Stimulated activated CD4-positive, alpha-beta T cell treated with anti-CD3 and anti-CD28 coated beads, Interleukin-1b, Interleukin-23, amount 100 ng/mL, for 4 hours (primary cell): ENCODE measurements at places on chromosomes 4 and X.

DNA sequence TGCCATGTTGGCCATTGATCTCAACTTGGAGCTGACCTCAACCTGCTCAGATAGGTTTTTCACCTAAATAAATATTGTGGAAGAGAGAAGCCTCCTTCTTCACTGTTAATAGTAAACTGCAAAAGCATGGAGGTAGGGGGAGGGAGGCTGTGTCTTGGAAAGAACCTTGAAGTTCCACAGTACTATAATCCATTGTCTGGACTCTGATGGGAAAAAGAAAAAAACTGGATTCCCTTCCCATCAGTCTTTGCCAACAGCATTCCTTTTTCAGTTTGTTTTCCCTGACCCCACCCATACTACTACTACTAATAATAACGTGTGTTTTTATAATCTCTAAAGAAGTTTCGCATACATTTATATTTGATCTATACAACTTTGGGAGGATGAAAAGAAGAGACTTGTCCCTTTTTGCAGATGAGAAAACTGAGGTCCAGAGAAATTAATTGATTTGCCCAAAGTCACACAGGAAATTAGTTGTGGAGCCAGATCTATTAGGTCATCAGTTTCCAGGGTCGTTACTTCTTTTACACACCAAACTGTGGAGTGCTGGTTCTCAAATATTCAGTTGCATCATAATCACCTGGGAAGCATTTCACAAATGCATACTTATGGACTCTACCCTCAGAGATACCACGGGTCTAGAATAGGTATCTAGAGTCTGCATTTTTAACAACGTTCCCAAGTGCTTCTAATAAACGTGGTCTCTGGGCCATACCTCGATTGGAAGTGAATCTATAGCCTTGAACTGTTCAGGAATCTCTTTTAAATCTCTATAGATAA lies 59.1 kb downstream of the LUZP4 start:
- DNase-seq = no peak

- peak; percentile 14 for DNase-seq
Observed at GRCh38 chr4:158209825-158210807, at the start of gene TMEM144. TMEM144 (plus strand) TSS chr4:158210486; CDS start chr4:158212668, 2,182 bp downstream.

- no peak for DNase-seq
Observed at GRCh38 chr4:27888505-27888904, 1027.9 kb downstream of the STIM2 start.

- DNase-seq = peak; percentile 68
Observed at GRCh38 chrX:120468825-120469525, at the start of gene LAMP2. LAMP2 (minus strand) TSS chrX:120469296; CDS start chrX:120469169, 127 bp downstream.

- DNase-seq = peak; percentile 67
Observed at GRCh38 chr4:153488006-153488891, 22.1 kb downstream of the TMEM131L start.

DNA sequence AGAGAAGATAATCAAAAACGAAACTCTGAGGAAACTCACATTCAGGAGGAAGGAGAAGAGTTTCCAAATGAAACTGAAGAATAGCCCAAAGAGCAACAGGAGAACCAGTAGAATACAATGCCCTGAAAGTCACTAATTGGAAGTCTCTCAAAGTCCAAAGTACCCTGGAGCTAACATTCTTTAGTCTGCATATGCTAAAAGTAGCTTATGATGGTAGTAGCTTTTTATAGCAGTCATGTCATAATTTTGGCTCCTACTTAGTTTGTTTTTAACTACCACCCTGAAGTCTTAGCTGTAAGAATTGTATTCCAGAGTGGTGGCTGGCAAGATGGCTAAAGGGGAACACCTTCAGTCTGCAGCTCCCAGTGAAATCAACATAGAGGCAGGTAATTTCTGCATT lies 100.3 kb upstream of the FGF16 start:
- DNase-seq = no peak

GRCh38 chrX:154082396-154083125 lies 15.0 kb downstream of the MECP2 start:
- no peak for DNase-seq

- DNase-seq = no peak
Observed at GRCh38 chrX:9158611-9159010, 124.7 kb upstream of the FAM9B start.

GRCh38 chr4:69485130-69485529 lies 10.6 kb downstream of the UGT2B4 start:
- DNase-seq = no peak

- no peak for DNase-seq
Observed at GRCh38 chrX:68942840-68943239, 114.0 kb downstream of the EFNB1 start.

GRCh38 chr4:176125063-176125462 lies 59.4 kb downstream of the WDR17 start:
- DNase-seq = no peak

- no peak for DNase-seq
Observed at GRCh38 chrX:19863212-19863856, 24.1 kb downstream of the SH3KBP1 start.

GRCh38 chr4:12770351-12770750 lies 713.8 kb downstream of the RAB28 start:
- DNase-seq = no peak

DNA sequence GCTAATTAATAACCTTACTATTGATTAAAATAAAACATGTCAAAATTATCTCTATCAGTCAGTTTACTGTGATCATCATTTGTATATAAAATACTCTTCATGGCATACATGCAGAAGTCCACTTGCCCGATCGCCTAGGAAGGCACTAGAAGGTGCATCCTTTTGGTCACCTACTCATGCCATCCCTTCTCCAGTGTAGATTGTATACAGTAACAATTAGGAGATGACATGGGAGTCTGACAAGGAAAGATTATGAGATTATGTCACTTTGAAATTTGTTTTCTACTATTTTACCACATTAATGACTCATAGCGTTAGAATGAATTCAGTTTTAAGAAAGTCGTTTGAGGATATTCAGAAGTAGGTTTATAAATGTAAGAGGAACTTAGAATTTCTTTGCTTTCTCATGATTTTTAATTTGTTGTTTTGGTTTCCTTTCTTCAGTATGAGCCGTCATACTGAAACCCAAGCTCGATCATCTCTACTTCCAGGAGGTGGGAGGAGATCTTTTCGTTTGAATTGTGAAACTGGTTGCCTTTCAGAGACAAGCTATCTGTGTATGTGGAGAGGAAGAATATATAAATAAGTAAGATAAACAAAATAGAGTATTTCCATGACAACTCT lies 51.1 kb upstream of the UNC5C start:
- DNase-seq = no peak

DNA sequence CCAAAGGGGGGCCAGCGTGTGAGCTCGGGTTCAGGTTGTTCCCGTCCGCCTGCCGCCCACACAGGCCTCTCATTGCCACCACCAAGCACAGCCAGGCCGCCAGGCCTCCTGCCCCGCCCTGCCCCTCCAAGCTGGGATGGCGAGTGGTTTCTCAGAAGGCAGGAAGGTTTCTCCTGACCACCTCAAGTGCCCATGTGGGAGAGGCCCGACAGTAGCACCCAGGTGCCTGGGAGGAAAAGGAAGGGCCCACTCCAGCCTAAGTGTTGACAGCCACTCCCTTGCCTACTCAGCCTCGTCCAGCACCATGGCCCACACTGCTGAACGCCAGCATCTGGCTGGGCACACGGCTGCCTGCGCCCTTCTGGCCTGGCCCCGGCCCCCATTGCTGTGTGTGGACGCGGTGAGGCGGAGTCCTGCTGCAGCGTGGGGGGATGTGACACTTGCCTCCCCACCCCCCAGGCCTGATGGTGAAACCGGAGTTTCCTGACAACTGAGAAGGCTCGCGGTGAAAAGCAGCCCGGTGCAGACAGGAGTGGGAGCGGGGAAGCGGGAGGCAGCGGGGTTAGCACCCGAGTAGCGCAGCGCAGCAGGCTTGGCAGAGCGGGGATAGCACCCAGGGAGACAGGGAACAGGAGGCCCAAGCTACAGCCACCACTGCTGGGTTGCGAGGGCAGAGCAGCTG lies 19.2 kb downstream of the FLNA start:
- no peak for DNase-seq

GRCh38 chrX:26411045-26411444 lies 195.1 kb downstream of the MAGEB5 start:
- no peak for DNase-seq

DNA sequence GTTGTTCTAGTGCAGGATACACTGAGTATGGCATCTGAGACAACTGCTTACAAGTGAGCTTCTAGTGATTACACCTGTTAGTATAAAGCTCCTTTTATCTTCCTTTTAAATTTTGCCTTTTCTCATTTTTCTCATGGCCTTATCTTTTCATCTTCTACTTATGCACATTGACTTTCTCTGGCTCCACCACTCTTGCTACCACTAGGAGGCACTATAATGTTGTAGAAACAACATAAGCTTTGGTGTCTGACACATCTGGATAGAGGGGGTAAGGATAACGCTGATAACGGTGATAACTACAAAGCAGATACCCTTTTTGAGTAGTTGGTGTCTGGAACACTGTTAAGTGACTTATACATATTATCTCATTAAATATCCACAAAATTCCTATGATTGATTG lies 187.4 kb upstream of the TEX13C start:
- no peak for DNase-seq

GRCh38 chr4:26139310-26139924 lies 181.4 kb upstream of the RBPJ start:
- DNase-seq = no peak

GRCh38 chr4:186719925-186720694 lies 3.5 kb downstream of the FAT1 start:
- DNase-seq = no peak

DNA sequence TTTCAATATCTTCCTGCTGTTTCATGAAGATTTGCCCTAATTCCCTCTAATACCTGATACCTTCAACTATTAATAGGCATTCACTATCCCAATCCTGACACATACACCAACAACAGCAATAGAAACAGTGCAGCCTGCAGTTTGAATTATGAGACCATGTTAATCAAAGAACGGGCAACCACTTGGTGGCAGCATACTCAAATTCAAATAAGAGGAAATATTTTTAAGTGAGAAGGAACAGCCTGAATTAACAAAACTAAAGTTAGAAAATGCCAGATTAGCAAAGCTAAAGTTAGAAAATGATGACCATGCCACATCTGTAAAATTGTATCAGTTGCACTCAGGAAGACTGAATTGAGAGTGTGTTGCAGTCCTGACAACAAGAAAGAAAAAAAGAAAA lies 204.9 kb downstream of the SMARCA1 start:
- DNase-seq = no peak

DNA sequence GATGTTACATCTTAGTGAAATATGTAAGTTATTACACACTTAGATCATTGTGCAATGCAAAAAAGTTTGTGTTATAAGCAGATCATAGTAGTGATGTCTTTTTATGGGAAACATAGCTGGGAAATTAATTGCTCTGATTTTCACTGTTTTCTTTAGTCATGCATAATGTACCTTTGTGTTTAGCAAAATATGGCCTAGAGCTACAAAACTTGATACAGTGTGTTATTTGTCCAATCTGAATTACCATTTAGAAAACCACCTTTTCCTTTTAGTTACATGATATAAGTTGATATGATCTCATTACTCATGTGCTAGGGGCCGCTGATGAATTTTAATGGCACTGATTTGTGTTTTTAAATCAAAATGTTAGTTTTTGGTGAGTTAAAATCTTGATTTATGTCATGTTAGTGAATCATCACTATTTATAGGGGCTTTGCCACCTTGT lies 2.0 kb downstream of the BMPR1B start:
- no peak for DNase-seq

GRCh38 chr4:183300070-183300469 lies 20.0 kb downstream of the CLDN22 start:
- no peak for DNase-seq

DNA sequence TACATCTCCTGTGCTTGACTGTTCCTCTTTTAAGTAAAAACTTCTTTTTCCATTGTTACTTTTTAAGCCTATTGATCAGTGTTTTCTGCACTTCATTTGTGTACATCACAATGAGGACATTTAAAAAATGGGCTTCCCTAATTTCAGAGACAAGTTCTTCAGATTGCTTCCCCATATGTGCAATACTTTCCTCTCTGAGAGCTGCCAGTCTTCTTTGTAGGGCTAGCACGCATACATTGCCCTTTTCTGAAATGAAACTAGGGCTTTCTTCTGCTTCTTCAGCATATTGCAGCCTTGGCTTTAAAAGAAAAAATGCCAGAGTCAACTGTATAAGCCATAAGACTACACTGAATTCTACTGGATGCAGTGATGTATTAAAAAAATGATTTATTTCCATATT lies 37.8 kb downstream of the FAT4 start:
- DNase-seq = no peak

DNA sequence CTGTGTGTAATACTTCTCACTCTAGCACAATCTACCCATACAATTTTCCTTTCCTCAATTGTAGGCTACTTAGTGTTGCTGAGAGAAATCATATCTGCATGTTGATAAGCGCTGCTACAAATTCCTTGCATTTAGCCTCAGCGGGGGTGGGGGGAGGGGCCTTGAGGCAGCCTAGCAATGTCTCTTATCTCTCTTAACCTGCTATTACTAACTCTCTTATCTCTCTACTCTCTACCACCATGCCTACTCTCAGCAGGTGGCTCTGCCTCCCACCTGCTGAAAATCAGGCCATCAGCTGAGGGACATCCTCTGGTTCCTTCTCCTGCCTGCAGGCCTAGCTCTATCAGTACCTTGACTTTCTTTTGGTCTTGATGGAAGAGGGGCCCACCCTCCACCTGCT lies 98.9 kb downstream of the GPR82 start:
- DNase-seq = no peak

GRCh38 chrX:6980981-6981380 lies 166.5 kb upstream of the STS start:
- DNase-seq = no peak

DNA sequence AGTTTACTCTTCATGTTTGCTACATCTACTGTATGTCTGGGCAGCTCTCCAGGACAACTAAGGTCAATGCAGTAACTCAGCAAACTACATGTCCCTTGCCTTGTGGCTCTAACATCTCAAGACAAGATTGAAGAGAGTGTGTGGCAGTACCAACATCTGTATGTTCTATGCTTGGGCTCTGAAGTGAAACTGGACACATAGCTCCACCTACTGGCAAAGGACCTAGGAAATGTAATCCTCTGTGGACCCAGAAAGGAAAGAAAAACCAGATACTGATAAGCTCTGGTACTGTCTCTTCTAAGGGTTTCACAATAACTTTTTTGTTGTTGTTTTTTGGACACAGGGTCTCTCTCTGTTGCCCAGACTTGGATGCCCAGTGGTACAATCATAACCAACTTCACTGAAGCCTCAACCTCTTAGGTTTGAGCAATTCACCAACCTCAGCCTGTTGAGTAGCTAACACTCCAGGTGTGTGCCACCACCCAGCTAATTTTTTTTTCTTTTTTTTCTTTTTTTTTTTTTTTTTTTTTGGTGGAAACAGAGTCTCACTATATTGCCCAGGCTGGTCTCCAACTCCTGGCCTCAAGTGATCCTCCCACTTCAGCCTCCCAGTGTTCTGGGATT lies 64.1 kb downstream of the QDPR start:
- DNase-seq = peak; percentile 55
